ENCODE measurements at places on chromosomes 6 and 20. TPM values are rescaled to one million over a fixed set of nuclear protein-coding genes. Genes with fewer than 3 reads are reported as not detected.

Gene HDGFL1
- total RNA-seq = not detected

Gene SLC35D3
- total RNA-seq = 2.3 TPM

Gene MAP3K5
- total RNA-seq = 2.3 TPM

Gene TNFRSF6B
- not detected for total RNA-seq

Gene OLIG3
- total RNA-seq = not detected

Gene SLC22A2
- total RNA-seq = 0.19 TPM

Gene C4A
- total RNA-seq = 1.5 TPM

Gene GTSF1L
- not detected for total RNA-seq

Gene APCDD1L
- not detected for total RNA-seq

Gene OPN5
- total RNA-seq = not detected

Gene PPP1R16B
- total RNA-seq = not detected

Gene SLC23A2
- total RNA-seq = 26.4 TPM

Gene DBNDD2
- total RNA-seq = 74.3 TPM

DNA sequence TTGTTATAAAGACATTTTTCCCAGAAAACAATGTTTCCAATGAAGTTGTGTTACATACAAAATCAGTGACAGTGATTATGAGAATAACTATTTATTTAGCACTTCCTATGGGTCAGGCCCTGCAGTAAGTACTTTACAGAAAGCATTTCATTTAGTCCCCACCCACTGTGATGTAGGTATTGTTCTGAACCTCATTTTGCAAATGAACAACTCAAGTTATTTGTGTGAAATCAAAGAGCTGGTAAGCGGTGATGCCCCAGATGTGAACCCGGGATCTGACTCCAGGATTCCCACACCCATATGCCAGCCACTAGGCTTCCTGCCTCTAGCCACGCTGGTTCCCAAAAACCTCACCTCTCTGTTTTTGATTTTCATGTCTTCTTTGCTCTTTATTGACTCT lies 30.9 kb downstream of the FAXC start:
- no peak for DNase-seq

DNA sequence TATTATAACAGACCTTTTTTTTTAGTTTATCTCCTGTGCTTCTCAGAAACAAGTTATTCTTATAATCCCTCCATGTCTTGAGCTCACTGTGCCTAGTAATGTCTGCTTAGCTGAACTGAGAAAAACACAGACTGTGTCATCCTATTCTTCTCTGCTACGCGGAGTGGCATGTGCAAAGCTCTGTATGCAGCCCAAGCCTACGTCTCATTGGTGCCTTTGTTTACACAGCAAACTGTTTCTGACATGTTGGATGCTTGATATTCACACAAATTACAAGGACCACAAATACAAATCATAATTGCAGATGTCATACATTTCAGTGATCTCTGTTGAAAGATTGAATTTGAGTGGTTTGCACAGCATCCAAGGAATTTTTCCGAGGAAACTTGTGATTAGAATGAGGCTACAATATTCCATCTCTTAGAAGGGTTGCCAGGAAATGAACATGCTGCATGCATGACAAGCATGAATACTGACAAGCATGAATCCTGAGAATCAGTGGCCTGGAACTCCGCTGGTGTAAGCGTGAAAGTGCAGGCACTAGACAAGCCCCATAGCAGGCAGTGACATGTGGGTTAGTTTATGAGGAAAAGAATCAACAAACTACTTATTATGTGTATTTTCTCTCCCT lies 128.4 kb upstream of the SGK1 start:
- no peak for DNase-seq

GRCh38 chr6:21333715-21334114 lies 259.8 kb upstream of the SOX4 start:
- peak; percentile 6 for DNase-seq

DNA sequence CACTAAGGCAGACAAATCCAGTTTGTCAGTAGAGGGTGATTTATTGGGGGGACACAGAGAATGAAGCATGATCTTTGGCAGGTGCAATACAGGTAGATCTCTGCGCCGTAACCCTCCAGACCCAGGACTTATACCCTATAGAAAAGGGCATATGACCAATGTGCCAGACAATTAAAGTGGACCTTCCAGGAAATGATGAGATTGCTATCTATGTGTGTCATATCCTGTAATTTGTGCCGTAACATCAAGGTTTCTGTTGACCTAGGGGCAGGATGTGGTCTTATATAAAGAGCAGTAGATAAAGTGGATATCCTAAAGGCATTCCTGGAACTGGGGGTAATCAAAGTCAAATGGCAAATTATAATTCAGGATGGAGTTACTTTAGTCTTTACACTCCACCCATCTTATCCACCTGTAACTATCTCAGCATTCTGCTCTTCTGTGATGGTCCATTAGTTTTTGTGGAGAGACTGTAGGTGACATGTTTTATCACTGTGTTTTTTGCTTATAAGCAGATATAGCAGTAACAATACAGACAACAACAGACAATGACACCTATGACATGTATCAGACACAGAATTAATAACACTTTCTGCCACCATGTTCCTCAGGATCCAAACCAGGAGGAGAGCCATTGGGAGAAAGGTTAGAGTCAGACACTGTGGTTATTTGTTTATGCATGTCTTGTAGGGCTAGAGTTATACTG lies 43.1 kb upstream of the ZNF337 start:
- no peak for DNase-seq

DNA sequence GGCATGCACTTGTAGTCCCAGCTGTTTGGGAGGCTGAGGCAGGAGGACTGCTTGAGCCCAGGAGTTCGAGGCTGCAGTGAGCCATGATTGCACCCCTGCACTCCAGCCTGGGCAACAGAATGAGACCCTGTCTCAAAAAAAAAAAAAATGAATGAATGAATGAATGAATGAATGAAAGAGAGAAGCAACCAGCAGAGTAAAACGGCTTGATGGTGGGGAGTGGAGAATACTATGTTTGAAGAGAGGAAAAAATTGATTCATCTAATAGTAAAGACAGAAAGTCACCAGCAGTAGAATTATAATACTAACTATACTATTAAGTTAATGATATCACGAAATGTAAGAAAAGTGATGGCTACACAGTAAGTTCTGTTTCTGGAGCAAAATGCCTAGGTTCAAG lies 80.6 kb downstream of the ATP9A start:
- DNase-seq = no peak

- DNase-seq = no peak
Observed at GRCh38 chr6:157651731-157652490, 171.1 kb upstream of the SNX9 start.

DNA sequence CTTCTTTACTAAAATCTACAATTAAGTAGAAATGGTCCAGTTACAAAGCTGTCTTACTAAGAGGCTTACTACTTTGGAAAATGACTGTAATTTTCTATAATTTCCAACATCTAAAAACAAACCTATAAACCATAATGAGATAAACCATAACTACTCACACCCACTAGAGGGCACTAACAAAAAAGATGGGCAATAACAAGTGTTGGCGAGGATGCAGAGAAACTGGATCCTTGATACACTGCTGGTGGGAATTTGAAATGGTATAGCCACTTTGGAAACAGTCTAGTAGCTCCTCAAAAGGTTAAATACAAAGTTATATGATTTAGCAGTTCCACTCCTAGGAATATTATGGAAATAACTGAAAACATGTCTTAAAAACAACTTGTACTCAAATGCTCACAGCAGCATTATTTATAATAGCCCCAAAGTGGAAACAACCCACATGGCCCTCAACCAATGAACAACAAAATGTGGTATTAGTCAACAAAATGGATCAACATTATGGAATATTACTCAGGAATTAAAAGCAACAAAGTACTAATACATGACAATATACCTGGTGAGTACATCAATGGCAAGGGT lies 50.6 kb downstream of the GJA10 start:
- DNase-seq = no peak

DNA sequence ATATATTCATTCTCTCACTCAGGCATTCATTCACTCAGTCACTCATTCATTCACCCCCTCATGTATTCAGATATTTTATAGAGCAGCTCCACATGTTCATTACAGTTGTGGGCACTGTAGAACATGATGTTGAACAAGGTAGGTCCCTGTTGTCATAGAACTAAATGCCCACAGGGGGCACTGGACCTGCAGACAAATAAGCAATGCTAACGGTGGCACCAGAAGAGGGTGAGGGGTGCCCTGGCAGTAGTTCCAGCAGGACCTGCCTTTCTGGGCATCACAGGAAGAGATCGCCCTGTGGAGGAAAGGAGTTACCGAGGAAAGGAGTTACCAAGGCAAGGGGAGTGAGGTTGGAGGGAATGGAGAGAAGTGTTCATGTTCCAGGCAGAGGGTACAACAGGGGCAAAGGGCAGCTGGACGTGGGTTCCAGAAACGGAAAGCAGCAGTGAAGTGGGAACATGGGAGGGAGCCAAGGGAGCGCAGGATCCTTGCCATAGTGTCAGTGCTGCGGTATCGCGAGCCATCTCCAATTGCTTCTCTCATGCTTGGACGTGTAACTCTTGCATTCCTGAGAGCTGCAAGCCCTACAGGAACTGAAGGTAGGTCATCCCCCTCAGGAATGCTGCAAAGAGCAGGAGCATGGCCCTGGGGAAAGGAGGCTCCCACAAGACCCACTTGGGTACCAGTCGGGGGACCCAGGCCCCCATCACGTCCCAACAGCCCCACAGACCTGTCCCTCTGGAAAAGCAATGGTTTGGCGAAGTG lies 128.2 kb downstream of the EDN3 start:
- DNase-seq = no peak

DNA sequence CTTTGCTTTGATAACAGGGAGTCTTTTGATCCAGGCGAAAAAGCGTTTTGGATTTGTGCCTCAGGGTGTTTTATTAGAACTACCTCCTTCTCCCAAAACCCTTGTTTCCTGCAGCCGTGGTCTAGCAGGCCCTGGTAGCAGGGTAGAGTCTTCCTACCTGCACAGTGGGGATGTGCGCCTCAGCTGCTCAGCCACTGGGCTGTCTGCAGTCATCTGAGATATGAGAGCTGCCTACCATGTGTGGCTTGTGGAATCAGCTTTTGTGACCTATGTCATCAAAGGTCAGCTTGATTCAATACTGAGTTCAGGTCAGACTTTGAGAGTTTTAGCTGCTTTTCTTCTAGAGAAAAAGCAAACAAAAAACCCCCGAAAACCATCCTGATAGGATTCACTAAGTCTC lies 279.5 kb downstream of the CLIC5 start:
- DNase-seq = no peak

DNA sequence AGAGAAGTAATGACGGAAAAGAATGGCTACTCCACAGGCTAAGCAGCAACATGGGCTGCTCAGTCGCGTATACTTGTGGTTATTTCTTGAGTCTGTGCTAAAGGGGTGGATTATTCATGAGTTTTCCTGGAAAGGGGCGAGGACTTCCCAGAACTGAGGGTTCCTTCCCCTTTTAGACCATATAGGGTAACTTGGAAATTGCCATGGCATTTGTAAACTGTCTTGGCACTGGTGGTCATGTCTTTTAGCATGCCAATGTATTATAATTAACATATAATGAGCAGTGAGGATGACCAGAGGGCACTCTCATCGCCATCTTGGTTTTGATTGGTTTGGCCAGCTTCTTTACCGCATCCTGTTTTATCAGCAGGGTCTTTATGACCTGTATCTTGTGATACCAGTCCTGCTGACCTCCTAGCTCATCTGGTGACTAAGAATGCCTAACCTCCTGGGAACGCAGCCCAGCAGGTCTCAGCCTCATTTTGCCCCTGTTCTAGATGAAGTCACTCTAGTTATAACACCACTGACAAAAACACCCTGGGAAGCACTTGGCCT lies 11.4 kb downstream of the LBP start:
- DNase-seq = no peak

GRCh38 chr6:150536835-150537234 lies 62.9 kb upstream of the PLEKHG1 start:
- no peak for DNase-seq

- no peak for DNase-seq
Observed at GRCh38 chr6:132515386-132515785, 2.5 kb upstream of the STX7 start.

DNA sequence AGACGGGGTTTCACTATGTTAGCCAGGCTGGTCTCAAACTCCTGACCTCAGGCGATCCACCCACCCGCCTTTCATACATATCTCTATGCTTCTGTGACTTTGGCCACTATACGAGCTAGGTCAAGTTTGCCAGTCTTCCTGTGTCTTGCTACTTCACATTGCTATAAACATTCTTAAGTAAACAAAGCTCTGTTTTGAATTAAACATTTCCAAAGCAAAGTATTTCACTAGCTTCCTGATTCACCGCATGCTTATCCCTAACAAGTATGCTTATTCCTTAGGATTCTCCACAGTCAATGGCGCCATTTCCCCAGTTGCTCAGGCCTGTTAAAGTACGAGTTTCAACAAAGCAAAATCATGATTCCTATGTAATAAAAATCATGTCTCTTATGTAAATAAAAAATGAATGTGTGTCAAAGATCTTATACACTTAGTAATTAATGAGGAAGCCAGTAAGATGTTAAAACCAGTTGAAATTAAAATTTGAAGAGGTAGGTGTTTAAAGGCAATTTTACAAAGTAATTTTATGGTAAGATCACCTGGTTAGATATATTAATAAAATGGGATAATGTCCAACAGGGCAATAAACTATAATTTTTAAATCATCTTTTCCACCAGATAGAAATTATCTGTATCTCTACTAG lies 88.5 kb downstream of the PRKN start:
- no peak for DNase-seq

- DNase-seq = no peak
Observed at GRCh38 chr6:1285956-1286355, 25.9 kb upstream of the FOXQ1 start.

GRCh38 chr6:118899948-118900347 lies 6.0 kb downstream of the ASF1A start:
- DNase-seq = no peak

DNA sequence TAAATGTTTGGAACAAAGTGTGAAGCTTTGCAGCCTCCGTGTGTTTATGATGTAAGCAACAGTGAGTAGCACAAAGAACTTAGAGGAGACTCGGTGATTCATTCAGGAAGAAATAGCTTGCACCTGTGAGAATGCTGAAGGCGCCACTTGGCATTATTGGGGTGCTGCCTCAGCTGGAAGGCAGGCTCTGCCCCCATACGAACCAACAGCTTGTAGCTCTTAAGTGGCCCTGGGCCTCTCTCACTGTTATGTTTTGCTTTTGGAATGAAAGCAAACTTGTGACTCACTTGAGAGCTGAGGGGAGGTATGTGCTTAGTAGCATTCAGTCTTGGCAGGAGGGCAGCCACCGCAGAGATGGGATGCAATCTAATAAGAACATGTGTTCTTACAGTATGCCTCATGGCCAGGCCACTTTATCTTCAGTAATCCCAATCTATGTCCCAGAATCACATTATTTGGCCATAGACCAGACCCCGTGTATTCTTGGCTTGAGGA lies 310.7 kb downstream of the EYA4 start:
- no peak for DNase-seq

DNA sequence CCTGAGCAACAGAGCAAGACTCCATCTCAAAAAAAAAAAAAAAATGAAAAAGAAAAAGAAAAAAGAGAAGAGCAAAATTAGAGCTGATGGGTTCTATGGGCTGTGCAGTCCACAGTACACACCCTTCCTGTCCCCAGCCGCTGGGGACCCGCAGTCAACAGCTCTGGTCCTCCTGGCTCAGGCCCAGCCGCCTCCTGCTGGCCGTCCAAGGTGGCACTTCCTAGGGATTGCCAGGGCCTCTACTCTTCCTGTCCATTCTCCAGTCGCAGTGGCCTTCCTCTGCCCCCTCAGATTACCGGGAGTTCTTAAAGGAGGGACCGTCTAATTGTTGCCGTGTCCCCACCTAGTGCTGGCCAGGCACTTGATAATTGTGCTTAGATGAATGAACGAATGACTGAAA lies 41.7 kb downstream of the TMEM242 start:
- DNase-seq = no peak

Data from Caco-2 (cell line).